ENCODE measurements at places on chromosomes 6 and 20.

DNA sequence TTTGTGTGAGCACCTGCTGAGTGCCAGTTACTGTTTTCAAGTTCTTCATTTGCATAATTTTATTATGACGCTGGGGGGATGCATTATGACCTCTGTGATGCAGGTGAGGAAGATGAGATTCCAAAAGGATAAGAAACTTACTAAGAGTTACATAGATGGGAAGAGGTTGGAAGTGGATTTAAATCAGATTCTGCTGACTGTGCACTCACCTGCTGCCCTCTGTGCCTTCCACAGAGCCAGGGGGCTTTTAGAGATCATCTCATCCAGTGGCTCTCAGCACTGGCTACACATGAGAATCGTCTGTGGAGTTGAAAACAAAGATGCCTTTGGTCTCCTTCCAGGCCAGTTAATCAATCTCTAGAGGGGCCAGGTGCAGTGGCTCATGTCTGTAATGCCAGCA lies 47.9 kb downstream of the TIAM2 start:
- no peak for DNase-seq

DNA sequence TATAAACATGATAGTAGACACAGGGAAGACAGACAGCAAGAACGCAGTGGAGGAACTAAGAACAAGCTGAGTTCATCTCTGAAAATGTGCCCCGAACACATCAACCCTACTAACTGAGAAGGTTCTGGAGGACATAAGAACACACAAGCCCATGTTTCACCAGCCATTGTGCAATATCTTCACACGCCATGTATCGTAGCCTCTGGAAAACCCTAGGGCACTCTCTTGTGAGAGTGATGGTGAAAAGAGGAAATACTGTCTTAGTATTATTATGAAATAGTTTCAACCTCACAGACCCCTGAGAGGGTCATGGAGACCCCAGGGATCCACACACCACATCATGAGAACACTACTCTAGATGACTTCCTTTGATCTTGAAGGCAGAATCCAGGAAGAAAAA lies 26.1 kb upstream of the FOXF2 start:
- DNase-seq = no peak

- peak; percentile 72 for DNase-seq
Measured at GRCh38 chr20:61874421-61875068, 191.1 kb downstream of the TAF4 start.

DNA sequence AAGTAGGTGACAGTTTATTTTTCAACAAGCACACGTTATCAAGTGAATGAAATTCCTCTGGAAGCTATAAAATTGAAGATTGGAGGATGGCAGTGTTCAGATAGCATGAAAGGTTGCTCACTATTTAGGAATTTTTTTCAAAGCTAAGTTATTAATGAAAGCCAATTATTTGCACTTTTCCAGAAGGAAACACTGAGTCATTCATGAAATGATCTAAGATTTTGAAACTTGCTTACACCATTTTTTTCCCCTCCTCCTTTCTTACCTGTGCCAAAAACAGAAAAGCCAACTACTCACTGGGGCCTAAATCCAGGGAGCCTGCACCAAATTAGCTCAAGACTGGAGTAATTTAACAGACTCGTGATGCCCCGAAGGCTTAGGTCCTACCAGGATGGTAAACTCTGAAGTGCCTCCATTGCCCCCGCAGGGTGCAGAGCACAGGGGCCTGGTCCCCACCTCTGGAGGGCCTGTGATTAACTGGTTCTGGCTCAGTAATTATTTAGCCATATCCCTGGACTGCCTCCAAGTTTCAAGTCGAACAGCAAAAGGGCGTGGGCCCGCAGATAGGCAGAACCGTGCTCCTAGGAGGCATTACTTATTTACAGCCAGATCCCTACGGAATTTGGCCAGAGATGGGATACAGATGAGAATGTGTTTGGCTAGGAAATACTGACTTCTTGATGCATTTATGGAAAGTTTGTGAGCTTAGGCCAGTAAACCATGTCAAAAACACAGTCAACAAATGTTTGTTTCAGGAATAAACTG lies 28.0 kb upstream of the ZNF217 start:
- no peak for DNase-seq

DNA sequence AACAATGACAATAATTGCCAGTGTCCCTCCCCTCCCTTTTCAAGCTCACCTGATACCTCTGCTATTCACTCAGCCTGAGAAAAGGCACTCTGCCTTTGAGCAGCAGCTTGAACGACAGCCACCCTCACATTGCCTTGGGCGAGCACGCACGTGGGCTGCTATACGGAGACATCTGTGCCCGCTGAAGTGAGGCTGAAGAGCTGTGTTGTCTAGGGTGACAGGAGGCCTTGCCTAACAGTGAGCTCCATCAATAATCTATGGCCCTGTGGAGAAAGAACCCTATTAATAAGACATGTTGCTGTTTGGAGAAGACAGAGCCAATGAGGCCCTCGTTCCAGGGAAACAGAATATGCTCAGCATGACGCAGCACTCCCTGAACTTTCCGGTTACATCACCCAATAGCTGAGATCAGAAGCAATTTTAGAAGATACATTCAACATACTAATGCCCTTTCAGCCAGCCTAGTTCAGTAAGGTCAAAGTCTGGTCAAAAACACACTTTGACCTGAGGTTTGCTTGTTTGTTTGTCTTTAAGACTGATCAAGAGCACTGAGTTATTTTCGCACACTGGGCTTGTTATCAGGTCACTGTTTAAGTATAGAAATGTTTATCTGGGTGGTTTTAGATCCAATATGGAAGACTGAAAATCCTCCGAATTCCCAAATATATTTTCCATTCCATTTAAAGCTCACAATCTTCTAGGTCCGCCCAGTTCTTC lies 30.6 kb downstream of the RBM24 start:
- peak; percentile 44 for DNase-seq

GRCh38 chr6:131161987-131162386 lies 26.7 kb downstream of the AKAP7 start:
- DNase-seq = no peak

DNA sequence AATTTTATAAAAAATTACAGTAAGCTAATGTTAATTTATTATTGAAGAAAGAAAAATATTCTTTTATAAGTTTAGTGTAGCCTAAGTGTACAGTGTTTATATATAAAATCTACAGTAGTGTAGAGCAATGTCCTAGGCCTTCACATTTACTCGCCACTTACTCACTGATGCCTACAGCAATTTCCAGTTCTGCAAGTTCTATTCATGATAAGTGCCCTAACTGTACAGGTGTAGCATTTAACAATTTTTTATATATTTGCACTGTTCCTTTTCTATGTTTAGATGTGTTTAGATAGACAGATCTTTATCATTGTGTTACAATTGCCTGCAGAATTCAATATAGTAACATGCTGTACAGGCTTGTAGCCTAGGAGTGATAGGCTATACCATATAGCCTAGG lies 80.1 kb upstream of the HDAC2 start:
- no peak for DNase-seq

- DNase-seq = no peak
Measured at GRCh38 chr20:61460261-61461052, 208.4 kb downstream of the CDH4 start.

- DNase-seq = no peak
Measured at GRCh38 chr20:20737158-20737557, 24.7 kb upstream of the RALGAPA2 start.

- no peak for DNase-seq
Measured at GRCh38 chr6:145670311-145670710, 65.0 kb downstream of the EPM2A start.

- no peak for DNase-seq
Measured at GRCh38 chr6:42742116-42742894, 3.6 kb downstream of the TBCC start.

DNA sequence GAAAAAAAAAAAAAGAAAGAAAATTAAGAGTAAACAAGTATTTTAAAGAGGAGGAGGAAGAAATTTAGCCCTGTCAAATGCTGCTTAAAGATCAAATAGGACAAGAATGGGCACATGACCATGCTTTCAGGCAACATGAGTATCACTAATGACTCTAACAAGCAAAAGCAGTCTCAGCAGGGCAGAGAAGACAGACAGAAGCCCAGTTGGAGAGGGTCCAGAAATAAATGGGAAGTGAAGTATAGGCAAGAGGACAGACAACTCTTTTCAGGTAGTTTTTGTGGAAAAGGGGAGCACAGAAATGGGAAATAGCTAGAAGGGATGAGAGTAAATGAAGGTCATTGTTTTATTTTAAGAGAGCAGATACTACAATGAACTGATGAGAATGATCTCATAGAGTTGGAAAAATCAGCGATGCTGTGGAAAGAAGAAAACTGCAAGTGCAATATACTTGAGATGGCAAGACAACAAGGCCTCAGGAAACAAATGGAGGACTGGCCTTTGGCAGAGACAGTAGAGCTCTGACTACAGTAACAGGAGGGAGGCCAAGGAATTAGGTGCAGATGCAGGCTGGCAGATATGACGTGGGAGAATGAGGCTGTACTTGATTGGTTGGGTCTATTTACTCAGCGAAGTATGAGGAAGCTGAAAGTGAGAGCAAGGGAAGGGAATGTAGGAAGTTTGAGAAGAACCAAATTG lies 40.3 kb downstream of the KIF6 start:
- DNase-seq = no peak

- no peak for DNase-seq
Measured at GRCh38 chr20:4569865-4570264, 151.8 kb upstream of the PRND start.

- DNase-seq = no peak
Measured at GRCh38 chr6:113998811-113999210, 27.9 kb upstream of the HDAC2 start.

DNA sequence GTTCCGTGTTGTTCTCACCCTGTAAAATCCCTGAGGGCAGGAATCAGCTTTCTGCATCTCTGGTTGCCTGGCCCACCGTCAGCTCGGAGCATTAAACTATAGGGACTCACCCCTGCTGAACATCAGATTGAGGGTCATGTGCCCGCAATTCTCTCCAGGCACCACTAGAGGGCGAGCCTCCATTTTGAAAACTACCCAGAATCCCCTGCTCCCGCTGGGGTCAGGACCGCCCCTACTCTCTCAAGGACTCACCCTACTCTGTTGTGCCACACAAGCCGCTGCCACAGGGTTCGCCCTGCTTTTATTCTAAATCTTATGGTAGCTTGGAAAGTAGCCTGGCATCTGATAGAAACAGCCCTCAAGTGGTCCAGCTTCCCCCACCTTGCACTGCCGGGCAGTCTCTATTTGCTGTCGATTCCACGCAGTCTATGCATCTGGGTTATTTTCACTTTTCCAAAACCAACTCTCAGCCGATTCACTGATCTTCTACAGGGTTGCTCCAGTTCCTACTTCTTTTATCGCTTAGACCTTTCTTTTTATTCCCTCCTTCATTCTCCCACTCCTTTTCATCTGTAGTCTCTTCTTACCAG lies 244.1 kb upstream of the QKI start:
- peak; percentile 90 for DNase-seq

DNA sequence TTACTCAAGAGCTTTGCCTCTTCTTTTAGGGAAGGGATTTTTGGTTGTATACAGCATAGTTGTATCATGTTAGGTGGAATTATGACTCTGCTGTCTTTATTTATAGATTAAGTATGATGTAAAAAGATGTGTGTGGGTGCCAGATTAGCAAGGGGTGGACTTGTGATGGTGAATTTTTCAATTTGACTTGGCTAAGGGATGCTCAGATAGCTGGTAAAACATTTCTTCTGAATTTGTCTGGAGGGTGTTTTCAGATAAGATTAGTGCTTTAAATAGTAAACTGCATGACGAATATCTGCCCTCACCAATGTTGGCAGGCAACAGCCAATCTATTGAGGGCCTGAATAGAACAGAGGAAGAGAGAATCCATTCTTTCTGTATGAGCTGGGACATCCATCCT lies 173.3 kb upstream of the TNFAIP3 start:
- DNase-seq = no peak

- no peak for DNase-seq
Measured at GRCh38 chr20:1537731-1538058, 19.8 kb downstream of the SIRPD start.

DNA sequence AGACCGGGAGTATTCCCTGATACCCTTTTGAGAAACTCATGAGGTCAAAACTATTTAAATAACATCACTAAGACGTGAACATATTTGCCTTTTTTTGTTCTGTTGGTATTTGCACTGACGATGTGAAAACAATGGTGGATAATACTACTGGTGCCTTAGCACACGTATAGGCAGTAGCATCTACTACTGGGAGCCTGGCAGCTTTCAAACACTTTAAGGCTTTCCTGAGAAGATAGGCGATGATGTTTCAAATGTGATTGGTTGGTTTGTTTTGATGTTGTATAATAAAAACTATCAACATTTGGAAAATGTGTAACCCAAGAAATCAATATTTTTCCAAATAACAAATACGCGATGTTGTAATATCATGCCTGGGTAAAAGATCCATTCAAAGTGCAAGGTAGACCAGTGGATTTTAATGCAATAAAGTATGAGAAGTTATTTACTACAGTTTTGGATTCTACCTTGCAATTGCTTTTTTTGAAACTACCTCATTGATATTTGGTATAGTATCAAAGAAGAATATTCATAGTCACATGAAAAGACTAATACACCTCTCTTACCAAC lies 166.2 kb downstream of the FRK start:
- DNase-seq = no peak

- DNase-seq = no peak
Measured at GRCh38 chr6:73308712-73309534, 45.2 kb downstream of the DPPA5 start.

DNA sequence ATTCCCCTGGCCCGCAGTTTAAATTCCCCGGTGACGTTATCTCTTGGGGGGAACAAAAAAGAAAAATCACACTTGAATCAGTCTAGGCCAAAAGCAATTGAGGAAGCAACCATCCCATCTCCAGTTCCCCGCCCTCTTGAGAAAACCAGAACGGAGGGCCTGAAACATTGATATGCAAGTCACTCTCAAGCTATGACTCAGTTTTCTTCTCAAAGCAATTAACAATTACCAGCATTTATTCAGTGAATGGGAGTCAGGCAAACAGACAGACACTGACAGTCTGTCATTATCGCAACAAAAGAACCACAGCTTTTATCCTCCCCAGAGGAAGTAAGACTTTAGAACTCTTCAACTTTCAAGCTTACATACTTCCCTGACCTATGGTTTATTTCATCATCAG lies 100.9 kb downstream of the OPRM1 start:
- no peak for DNase-seq

GRCh38 chr6:112321941-112322424 lies 25.1 kb upstream of the RFPL4B start:
- DNase-seq = no peak

DNA sequence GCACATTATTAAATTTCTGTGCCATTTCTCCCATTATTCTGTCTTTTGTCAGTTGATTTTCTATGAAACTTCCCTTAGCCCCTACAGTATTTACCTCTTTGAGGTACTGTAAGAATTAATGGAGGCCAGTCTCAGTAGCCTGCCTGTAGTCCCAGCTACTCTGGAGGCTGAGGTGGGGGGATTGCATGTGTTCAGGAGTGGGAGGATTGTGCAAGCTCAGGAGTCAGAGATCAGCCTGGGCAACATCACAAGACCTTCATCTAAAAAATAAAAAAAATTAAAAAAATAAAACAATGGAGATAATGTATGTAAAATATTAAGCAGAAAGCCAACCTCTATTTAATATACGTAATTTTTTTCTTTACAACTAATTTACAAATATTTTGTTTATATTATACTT lies 77.8 kb downstream of the OR2B2 start:
- DNase-seq = no peak
